NAMALWA (cell line): ENCODE measurements at places on chromosomes 5 and 9.
A peak's percentile ranks its signal among the peaks of the same experiment; 100 is the strongest.

DNA sequence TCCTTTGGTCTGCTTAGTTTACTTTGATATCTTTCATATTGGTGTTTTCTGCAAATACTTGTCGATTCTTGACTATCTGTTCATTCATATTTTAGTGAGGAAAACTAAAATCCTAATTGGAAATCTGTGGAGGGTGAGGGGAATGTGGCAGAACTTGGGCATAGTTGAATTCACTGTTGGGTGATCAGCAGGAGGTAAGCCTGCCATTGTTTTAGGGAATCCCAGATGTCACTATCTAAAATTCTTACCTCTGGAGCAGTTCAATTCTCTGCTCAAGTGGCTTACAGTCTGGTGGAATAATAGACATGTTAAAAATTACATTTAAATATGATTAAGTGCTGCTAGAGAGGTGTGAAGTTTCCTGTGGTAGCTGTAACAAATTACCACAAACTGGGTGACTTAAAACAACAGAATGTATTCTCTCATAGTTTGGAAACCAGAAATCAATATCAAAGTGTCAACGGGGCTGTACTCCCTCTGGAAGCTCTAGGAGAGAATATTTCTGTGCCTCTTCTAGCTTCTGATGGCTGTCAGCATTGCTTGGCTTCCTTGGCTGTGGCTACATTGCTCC lies 90.3 kb upstream of the GCNT4 start:
- no peak for DNase-seq

DNA sequence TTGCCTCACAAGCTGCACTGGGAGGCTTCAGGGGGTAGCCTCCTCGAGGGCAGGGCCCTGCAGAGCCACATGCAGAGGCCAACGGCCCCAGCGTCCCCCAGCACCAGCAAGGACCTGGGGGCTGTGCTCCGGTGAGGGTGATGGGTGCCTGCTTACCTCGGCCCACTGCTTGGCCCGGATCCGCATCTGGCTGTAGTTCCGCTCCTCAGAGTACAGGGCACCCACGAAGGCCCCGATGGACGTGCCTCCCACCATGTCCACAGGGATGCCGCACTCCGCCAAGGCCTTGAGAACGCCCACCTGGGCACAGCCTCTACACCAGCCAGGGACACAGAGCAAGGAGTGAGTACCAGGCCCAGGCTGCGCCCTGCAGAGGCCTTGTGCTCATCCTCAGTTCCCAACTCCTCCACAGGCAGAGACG lies 8.0 kb upstream of the NSMF start:
- no peak for DNase-seq

GRCh38 chr5:146409054-146409671 lies 38.0 kb upstream of the TCERG1 start:
- DNase-seq: no peak

DNA sequence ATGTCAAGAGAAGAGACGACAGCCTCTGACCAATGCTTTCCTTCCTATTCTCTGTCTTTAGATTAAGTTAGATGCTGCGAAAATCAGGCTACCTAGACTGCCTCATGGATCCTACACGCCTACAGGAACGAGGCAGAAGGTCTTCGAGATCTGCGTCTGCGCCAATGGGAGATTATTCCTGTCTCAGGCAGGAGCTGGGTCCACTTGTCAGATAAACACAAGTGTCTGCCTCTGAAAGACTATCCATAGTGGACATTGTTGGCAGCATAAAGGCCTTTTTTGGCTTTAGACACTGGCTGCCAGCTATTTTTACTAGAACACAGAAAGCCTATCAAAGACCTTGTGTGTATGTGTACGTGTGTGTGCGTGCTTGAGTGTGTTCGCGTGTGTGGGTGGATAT lies 90.9 kb upstream of the PPP1R2B start:
- no peak for DNase-seq

DNA sequence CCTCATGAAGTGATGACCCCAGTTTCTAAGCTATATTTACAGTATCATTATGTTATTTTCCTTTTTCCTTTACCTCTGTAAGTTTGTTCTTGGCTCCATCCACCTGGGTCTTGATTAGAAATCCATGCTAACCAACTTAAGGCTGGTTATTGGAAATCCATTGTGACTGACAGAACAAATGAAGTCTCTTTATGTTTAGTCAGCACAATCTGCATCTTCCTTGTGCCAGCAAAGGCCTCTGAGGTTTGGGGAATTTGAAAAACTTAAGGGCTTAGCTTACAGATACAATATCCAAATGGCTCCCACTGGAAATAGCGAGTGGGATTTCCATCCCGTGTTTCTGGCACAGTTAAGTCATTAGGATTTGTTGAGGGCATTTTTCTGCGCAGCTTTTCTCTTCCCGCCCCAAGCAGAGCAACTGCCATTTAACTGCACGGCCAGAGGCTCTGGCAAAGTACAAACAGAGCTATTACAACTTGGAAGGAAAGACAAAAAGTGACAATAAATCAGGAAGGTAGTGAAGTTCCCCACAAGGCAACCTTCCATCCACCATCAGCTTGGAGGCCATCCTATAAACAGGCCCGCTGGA lies 64.2 kb downstream of the DCP2 start:
- no peak for DNase-seq

DNA sequence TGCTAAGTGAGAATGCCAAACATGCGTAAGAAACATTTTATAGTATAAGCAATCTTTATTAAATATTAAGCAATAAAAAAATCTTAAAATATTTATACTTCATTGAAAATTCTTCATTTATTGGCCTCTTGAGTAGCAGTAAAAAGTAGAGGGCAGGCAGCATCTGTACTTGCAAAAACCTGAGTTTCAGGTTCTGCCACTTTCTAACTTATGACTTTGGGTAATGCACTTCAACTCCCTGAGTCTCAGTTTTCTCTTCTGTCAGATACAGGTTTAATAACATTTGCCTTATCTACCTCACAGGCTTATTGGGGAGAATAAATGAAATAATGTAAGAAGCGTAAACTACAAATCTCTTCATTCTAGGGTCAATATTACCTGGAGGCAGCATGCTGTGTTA lies 19.8 kb upstream of the MCTP1 start:
- no peak for DNase-seq

GRCh38 chr5:107570805-107571531 lies 99.8 kb downstream of the EFNA5 start:
- peak; percentile 85 for DNase-seq

DNA sequence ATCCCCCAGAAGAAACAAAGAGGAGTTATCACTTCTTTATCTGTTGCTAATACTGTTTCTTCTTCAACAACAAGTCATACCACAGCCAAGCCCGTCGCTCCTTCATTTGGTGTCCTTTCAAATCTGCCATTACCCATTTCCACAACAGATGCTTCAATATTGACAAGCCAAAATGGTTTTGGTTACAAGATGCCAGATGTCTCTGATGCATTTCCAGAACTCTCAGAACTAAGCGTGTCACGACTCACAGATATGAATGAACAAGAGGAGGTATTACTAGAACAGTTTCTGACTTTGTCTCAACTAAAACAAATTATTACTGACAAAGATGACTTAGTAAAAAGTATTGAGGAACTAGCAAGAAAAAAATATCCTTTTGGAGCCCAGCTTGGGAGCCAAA lies 16.0 kb upstream of the HAND1 start:
- DNase-seq: no peak

DNA sequence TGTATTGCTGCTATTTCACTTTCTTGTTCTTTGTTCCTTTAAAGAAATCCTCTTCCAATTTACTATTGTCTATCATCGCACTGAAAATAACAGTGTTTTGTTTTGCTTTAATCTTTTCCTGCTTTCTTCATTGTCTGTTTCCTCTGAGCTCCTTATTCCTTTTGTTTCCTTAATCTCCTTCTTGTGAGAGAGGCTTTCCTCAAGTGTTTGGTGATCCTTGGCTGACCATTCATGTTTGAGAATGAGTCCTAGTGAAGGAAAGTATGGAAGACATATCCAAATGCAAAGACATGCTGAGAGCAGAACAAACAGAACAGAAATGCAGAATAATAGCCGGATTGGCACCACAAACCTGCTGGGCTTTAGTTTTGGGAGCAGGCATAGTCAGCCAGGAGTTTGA lies 42.0 kb upstream of the ENTREP1 start:
- DNase-seq: no peak

GRCh38 chr5:83665631-83666030 lies 55.0 kb downstream of the HAPLN1 start:
- DNase-seq: no peak

GRCh38 chr5:10691826-10692785 lies 68.9 kb downstream of the DAP start:
- no peak for DNase-seq

DNA sequence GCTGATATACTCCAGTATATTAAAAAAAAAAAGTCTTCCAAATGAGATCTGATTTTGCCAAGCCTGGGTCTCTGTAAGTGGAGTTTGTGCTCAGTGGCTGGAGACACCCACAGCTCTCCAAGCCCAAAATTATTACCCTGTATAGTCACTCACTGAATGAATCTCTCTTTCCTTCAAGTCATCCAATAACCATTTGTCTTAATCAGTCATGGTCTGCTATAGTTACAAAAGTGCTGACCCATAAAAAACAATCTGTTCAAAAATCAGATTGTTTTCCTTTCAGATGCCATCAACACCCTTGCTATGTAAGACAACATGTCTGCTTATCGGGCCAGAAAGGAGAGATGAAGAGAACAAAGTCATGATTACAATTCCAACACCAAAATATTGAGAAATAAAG lies 159.4 kb upstream of the FST start:
- no peak for DNase-seq

DNA sequence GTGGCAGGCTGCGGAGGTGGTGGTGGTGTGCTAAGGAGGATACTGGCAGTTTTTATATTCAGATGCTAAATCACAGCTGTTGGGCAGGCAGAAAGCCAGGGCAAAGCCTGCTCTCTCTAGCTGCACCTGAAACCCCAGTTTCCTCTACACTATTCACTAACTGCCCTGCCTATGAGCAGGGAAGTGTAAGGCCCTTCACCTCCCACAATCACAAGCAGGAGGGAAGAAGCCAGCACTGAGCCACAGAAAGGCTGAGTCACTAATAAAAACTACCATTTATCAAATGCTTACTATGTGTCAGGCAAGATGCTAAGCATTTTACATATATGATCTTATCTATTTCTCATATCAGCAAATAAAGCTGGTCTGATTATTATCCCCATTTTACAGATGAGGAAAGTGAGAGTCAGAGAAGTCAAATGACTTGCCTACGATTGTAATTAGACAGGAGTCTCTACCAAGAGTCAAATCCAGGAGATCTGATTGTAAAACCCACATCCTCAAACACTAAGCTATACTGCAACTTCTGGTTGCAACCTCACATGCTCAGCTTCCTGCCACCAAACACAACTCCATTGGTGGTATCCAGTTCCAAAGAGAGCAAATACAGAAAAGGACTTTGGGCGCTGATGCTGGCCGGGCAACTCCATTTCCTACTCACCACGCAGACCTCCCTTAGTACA lies 17.7 kb upstream of the IL6ST start:
- DNase-seq: no peak

DNA sequence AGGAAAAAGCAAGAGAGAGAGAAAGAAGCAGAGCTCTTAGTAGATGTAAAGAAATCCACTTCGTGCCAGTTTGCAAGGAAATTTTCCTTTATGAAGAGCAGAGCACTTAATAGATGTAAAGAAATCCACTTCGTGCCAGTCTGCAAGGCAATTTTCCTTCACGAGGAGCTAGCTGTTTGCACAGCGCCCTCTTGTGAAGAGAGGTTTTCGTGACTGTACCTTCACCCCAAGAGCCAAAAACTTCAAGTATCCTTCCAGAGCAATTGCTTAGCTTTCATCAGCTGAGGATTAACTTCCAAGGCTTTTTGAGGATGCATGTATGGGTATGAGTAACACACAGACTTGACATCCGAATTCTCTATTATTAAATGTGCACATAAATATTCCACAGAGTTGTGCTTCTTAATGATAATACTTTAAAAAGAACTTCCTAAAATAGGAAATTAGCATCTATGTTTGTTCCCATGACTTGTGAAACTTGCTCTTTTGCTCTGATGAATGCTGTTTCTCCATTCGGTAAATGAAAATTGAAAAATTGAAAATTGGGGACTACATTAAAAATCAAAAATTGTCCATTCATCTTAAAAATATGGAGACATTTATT lies 525.6 kb downstream of the PDE4D start:
- peak; percentile 58 for DNase-seq

GRCh38 chr9:97487861-97488260 lies 13.6 kb upstream of the TMOD1 start:
- no peak for DNase-seq

DNA sequence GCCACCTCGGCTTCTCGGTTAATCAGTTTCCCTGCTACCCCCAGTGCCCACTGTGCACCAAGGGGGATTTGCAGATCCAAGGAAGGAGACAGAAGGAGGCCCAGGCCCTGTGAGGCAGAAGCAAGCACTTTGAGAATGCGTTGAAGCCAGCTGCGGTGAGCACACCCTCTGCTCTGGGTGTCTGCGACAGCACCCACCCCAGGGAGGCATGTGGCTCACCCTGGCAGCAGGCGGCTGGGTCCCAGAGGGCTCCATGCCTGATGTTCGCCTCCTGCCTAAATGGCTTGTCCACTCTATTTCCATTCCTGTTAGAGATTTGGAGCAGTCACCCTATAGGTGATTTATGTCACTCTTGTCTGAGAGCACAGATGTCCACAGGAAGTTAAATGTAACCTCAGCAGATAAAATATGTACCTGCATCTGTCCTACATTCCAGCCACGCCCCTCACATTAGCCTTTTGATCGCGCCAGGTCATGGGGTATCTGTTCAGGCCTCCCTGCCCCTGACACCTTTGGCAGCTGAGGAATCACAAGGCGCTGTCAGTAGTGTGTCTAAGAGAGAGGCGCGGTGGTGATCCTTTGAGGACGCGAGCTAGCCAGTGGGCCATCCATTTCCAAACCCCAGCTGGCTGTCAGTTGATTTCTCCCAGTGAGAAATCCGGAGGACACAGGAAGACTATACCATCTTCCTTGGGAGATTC lies 28.1 kb downstream of the PTGES2 start:
- DNase-seq: no peak

GRCh38 chr9:121662891-121663580 lies 11.6 kb downstream of the DAB2IP start:
- DNase-seq: no peak

DNA sequence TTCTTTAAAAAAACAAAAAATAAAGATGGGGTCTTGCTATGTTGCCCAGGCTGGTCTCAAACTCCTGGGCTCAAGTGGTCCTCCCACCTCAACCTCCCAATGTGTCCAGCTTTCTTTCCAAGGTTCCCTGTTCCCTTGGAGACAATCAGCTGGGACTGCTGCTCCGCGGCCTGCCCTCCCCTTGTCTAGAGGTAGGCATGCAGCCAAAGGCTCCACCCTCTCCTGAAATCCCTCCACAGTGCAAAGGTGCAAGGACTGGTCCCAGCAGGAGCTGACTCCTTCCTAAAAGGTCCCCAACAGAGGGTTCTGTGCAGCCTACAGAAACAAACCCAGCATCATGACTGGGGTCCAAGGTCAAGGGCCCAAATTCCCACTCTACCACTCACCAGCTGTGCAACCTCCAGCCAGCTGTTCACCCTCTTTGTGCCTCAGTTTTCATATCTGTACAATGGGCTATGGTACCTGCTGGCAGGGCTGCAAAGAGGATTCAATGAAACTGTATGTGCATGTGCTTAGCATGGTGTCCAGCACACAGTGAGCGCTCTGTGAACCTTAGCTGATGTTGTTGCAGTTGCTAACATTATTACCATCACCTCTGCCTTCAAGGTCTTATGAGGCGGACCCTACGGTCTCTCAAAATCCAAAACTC lies 47.5 kb downstream of the BARX1 start:
- DNase-seq: no peak
